Neural progenitor cell (in vitro differentiated cells): ENCODE measurements at places on chromosomes 1 and 21.

DNA sequence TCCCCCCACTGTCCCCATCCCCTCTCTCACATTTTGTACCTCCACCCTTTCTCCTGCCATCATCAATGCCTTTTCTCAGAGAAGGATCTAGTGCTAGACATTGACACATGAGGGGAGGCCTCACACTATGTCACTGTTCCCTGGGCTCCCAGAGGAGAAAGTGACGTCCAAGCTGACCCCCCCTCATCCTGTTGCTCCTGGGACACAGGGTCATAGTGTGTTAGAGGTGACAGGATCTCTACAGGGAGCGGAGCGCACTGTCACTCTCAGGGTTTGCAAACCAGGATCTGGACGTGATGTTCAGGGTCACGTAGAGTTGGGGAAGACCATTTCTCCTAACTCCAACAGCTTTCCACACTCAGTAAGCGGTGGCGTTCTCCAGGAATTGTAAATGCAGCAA, 2.6 kb downstream of the NCMAP start:
- no peak overlapping the region for H3K4me3 ChIP-seq
- no peak overlapping the region for H3K27ac ChIP-seq
- no peaks in the 10 kb centered on the region for H3K4me1 ChIP-seq
- H3K36me3 ChIP-seq = no peaks in the 10 kb centered on the region

DNA sequence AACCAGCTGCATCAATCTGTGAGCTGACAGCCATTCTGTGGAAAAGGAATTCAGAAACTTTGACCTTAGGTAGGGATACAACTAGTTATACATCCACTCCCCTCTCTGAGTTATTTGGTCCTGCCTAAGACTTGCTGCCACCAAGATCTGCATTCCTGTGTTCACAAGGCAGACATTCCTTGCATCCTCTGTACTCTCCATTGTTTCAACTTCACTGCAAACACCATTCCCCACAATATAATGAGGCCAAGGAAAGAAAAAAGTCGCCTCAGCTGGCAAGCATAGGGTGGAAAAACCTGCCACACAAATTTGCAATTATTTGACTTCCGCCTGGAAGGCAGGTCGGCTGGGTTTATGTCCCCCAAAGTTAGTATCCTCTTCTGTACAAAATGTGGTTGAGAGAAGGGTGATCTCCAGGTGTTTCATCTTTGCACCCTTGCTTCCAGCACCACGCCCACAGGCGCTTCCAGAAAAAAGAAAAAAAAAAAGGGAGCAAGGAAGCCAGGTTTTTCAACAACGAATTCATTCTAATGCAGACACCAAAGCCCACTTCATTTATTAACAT, 676 bp upstream of the CTTNBP2NL start:
- H3K36me3 ChIP-seq = no peaks in the 10 kb centered on the region
- peak overlapping the region; percentile 96 for H3K4me3 ChIP-seq
- peak overlapping the region; percentile 34 for H3K27ac ChIP-seq
- DNase-seq = peak; percentile 71
- no peaks in the 10 kb centered on the region for H3K27me3 ChIP-seq
- peaks cover 14% of the 10 kb centered on the region for H3K4me1 ChIP-seq

DNA sequence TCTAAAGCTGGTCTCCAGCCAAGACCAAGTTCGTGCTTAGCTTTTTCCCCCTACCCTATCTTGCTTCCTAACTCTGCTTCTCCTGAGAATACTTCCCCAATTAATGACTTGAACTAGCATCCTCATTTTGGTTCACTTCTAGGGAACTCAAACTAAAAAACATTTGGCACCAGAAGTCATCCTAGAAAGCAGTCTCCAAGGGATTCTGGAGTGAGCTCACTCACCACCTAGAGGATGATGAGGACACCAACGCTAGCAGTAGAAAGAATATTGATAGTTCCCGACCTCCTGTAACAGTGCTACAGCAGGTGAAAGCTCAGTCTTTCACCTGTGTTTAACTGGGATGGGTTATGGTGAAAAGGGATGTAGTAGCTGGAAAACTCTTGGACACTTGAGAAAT, 4.7 kb upstream of the PSMB2 start:
- DNase-seq = no peak
- no peak overlapping the region for H3K27ac ChIP-seq
- peaks cover 70% of the 10 kb centered on the region for H3K27me3 ChIP-seq
- no peaks in the 10 kb centered on the region for H3K4me1 ChIP-seq
- H3K4me3 ChIP-seq = no peak overlapping the region
- H3K36me3 ChIP-seq = no peaks in the 10 kb centered on the region

GRCh38 chr1:54806931-54807611, 5.9 kb upstream of the TTC22 start:
- H3K4me3 ChIP-seq = no peak overlapping the region
- peaks cover 2% of the 10 kb centered on the region for H3K27me3 ChIP-seq
- no peak for DNase-seq
- no peaks in the 10 kb centered on the region for H3K4me1 ChIP-seq
- H3K27ac ChIP-seq = no peak overlapping the region
- no peaks in the 10 kb centered on the region for H3K36me3 ChIP-seq

GRCh38 chr1:212858461-212859265, 588 bp downstream of the FLVCR1 start:
- H3K27ac ChIP-seq = peak overlapping the region; percentile 65
- peak overlapping the region; percentile 67 for H3K4me3 ChIP-seq
- DNase-seq = peak; percentile 32
- no peaks in the 10 kb centered on the region for H3K27me3 ChIP-seq
